ENCODE measurements at places on chromosomes 2 and 18.

- DNase-seq, result no peak
Observed at GRCh38 chr18:37458697-37459096, 106.9 kb downstream of the CELF4 start.

DNA sequence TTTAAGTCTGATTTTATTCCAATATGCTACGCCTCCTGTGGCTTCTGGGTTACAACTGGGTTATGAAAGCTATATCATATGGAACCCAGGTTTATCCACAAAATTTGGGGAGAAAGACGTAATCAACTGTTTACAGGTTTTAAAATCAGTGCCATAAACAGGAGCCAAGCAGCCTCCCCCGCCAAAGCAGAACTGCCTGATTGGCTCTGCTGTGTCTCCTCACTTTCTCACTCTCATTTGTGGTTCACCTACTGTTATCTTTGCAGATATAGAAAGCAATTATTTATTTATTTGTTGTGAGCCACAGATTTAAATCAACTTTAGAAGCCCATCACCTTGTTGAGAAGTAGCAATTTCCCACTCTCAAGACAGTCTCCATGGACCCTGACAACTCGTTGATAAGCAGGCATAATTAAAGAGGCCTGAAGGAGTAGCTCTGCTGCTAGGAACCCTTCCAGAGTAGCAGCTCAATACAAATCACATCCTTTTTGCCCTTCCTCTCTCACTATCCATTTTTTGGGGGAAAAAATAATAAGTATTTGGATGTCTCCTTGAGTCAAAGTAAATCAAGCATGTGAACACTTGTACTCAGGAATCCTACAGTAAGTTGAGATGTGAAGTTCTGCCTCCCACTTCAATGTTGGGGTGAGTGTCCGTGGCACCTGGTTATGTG, 191.0 kb upstream of the CCDC150 start:
- no peak for DNase-seq

DNA sequence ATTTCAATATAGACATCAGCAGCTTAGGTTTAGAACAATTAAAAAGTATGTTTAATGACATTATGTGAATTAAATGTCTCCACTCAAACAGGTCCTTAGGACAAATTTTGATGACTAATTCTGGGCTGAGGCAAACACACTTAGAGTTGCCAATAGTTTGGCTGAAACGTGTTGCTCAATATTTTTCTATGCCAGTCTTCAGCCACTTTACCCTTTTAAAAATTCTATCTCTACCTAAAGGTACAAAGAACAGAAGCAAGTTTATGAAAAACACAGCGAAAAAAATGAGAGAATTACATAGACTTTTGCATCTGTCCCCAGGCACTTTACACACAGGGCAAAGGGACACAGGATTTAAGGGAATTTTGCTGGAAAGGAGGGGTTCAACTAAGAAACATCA, 4.5 kb downstream of the IDH1 start:
- no peak for DNase-seq

GRCh38 chr2:11012131-11012693, 100.5 kb downstream of the KCNF1 start:
- DNase-seq, result no peak

- DNase-seq, result no peak
Observed at GRCh38 chr2:44616667-44617155, 255.0 kb downstream of the CAMKMT start.
